ENCODE measurements at places on chromosomes 4 and X.

DNA sequence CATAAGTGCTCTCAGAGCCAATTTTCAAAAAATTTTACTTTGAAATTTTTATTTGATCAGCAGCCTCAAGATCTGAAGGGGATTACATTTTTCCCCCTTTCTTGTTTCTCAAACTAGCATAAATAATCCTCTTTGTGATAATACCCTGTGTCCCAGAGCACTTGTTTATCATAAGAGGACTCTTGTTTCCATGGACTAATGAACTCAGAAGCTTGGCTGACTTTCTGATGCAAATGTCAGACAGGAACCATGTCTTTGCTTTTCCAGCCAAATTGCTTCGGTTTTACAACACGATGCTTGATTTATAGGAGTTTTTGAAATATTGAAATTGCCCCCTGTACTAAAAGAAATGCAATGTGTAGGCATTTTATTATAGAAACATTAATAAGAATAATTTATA is 859.3 kb upstream of the LCORL start:
- no peak for DNase-seq

- no peak for DNase-seq
These were observed at the start of gene CT55 for GRCh38 chrX:135170877-135171519. TSS of gene CT55 (minus strand) at chrX:135171398. CDS start at chrX:135171171, 227 bp downstream.

DNA sequence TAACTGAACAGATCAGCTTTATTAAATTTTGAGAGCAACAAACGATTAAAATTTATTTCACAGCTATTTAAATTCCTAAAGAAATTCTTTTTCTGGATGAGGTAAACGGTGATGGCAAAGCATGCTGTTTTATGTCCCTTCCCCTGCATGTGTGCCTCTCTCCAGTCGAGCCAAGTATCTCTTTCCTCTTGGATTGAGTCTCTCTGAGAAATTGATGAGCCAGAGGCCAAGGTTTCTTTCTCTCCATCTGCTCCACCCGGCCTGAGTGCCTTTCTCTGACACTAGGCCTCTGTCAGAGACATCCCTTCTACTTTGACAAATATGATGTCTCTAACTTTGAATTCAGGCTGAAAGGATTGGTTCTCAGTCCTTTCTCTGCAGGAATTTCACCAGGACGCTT is 42.6 kb upstream of the PARM1 start:
- no peak for DNase-seq

DNA sequence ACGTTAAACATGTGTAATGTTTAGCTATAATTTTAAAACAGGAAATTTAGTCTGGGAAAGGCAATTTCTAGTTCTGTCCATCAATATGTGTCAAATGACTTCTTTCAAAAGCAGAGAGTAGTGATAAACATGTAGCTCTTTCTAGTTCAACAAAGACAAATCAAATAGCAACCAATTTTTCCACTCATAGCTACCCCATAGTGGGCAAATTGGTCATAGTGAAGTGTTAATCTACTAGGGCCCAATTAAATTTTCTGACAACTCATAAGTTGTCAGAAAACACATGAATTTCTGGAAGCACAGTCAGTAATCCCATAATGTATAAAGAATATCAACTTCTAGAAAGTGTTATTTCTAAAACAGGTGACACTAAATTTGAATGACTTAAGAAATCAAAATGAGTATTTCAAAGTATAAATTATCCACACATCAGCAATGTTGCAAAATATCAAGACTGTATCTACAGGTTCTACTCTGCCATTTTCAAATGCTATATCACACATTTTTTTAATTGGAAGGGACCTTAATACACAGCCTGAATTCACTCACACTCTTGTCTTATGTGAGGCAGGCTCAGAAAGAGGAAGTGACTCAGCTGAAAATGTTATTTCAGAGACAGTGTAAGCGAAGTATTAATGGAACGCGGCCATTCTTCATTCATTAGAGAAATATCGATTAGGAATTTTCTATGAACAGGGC is 7.7 kb downstream of the OCIAD2 start:
- peak; percentile 32 for DNase-seq

DNA sequence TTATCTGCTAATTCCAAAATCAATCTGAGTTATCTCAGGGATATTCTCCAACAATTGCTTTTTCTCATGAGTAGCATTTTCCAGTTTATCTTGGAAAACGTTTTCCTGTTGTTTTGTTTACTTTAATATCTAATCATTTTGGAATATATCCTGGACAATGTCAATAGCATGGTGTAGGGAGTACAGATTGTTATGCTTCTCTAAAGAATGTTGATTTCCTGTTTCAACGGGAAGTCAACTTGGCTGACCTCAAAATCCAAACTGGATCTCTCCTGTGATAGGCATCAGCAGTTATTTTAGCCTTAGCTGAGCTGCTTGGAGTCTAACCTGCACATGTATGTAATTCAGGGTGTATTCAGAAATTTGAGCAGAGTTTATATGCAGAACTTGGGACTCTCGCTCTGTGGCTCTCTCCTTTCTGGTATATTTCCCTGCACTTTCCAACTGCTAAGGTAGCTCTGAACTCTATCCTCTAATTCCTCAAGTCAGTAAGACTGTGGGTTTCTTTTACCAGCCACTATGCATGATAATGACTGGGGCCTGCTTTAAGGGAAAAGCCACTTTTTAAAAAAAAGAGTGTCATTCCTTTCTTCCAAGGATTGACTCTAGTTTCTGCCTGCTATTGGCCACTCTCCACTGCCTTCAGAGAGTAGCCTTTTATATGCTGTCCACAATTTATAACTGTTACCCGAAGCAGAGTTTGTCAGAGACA is 7.7 kb downstream of the PRSS48 start:
- DNase-seq: peak; percentile 45

- no peak for DNase-seq
These were observed 343.7 kb downstream of the ARAP2 start for GRCh38 chr4:35900286-35901243.

DNA sequence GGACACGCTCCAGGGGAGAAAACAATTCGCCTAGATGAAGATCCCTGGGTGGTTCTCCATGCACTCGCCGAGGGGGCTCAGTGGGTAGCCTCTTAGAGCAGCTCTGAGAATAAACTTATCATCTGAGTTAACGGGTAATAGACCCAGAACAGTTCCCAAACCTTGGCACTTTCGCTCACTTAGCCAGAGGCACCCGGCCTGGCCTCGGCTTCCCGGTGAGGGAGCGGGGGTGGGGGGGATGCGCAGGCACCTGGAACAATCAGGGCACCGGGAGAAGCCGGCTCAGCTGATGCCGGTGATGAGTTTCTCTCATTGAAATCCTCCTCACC is 405 bp upstream of the ZAR1 start:
- no peak for DNase-seq

DNA sequence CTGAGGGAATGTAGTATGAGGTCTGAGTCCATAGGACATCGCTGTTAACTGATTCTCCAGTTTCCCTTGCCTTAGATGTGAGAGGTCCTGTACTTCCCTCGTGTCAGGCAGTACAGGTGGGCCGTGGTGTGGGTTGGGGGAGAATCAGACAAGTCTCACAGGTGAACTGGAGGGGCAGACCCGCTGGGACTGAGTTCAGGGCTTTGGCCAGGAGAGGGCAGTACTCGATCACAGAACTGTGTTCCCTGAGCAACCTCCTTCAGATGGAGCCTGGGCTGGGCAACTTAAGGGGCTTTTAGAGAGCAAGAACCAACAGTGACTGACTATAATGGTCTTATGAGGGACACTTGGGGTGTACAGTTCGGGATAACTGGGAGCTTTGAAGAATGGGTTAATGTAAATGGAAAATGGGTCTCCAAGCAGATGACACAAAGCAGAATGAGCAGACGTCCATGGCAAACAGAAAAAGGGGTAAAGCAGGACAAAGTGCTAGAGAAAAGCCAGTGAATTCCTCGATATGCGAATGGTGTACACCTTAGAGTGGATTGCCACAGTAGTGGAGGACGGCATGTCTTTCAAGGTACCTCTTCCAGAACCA is 83.6 kb downstream of the CCNG2 start:
- DNase-seq: peak; percentile 20

DNA sequence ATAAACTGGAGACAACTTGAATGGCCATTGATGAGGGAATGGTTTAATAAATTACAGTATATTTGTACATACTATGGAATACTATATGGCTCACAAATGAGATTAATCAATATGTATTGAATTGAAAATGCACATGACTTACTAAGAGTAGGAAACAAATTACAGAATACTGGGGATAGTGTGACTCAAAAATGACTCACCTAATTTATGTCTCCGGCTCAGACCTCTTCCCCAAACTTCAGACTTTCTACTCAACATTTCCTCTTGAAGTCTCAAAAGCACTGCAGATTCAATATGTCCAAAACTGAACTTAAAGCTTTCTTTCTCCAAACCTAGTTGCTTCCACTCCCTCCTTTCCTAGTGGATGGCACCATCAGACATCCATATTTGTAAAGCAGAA is 28.8 kb upstream of the GRIA3 start:
- DNase-seq: no peak

DNA sequence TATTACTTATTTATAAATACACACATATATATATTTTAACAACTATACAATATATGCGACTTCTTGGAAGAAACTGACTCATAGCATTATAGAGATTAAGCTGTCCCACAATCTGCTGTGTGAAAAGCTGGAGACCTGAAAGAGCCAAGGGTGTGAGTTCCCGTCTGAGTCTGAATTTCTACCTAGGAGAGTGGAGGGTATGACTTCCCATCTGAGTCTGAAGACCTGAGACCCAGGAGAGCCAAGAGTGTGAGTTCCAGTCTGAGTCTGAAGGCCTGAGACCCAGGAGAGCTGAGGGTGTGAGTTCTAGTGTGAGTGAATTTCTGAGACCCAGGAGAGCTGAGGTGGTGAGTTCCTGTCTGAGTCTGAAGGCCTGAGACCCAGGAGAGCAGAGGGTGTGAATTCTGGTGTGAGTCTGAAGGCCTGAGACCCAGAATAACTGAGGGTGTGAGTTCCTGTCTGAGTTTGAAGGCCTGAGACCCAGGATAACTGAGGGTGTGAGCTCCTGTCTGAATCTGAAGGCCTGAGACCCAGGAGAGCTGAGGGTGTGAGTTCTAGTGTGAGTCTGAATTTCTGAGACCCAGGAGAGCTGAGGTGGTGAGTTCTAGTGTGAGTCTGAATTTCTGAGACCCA is 8.9 kb upstream of the P2RY8 start:
- DNase-seq: no peak

DNA sequence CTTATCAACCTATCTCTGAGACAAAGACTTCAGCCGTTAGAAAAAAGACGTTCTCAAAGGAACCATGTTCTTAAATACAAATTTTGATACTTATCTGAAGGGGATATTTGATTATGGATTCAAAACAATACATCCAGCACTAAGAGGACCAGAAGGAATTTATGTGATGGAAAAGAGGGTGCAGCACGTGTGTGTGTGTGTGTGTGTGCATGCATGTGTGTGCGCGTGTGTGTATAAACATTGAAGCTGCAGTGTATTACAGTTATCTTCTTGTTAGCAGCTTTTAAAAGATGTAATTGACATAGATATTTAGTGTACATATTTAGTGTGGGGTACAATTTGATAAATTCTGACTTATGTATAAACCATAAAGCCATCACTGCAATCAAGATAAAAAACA is 44.9 kb downstream of the ANK2 start:
- no peak for DNase-seq

DNA sequence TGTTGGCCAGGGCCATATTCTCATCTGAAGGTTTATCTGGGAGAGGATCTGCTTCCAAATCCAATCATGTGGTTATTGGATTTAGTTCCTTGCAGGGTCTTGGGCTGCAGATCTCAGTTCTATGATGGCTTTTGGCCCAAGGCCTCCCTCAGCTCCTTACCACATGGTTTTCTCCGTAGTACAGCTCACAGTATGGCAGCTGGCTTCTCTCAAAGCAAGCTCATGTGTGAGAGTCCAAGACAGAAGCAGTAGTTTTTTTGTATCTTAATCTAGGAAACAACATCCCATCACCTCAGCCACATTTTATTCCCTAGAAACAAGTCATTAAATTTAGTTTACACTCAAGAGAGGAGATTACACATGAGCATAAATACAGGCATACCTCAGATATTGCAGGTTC is 24.5 kb downstream of the MND1 start:
- no peak for DNase-seq

DNA sequence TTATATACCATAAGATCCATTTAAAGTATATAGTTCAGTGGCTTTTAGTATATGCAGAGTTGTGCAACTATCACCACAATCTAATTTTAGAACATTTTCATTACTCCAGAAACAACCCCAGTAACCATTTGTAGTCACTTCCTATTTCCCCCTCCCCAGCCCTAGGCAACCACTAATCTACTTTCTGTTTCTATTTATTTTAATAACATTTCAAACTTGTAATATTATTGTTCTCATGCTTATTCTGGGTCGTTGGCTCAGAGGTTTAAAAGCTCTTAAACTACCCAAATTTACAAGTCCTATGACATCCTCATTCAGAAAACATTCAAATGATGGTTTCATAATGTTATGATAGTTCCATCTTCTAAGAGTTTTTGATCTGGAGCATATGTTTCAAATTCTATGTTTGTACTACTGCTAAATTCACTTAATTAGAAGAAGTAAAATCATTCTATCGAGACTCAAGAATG is 18.4 kb downstream of the XIAP start:
- DNase-seq: no peak

GRCh38 chr4:15331930-15332329 is 95.9 kb upstream of the C1QTNF7 start:
- no peak for DNase-seq

- DNase-seq: no peak
These were observed 984.6 kb upstream of the TENM3 start for GRCh38 chr4:181258569-181258968.

- no peak for DNase-seq
These were observed 38.5 kb downstream of the TMEM156 start for GRCh38 chr4:38993683-38994082.

GRCh38 chrX:110420771-110421499 is 62.3 kb downstream of the RTL9 start:
- no peak for DNase-seq

- no peak for DNase-seq
These were observed 626 bp downstream of the YTHDC1 start for GRCh38 chr4:68349279-68349648.

DNA sequence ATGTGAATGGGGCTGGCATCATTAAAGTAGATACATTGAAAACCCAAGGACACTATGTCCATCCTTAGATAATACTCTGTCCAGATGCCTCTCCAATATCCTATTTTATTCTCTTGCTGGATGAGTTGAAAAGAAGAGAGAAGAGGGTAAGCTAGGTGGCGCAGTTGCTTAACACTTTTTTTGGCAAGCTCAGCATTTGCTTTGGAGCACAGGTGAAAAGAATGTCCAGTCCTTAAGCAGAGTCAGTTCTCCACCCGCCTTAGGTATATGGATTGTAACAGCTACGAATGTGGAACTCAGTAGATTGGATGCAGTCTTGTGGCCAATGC is 208.4 kb downstream of the NWD2 start:
- peak; percentile 22 for DNase-seq

GRCh38 chrX:84737471-84737871 is 235.2 kb upstream of the HDX start:
- DNase-seq: no peak

DNA sequence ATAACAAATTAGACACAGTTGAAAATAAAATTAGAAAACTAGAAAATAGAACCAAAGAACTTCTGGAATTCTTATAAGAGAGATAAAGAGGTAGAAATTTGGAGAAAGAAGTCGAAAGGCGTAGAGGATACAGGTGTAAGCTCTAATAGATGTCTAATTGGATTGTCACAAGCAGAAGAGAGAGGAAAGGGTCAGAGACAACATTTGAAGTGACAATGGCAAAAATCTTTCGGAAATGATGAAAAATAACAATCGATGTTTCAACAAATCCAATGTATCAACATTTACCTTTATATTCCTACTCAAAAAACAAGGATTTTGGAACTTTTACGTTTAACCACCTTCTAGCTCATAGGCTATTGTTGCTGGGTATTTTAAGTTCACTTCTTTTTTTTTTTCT is 3.8 kb downstream of the CXCL8 start:
- DNase-seq: no peak

- no peak for DNase-seq
These were observed 1.6 kb upstream of the AP1S2 start for GRCh38 chrX:15856222-15856587.

All from pulmonary artery endothelial cell (primary cell).